ENCODE measurements at places on chromosomes 11 and 22.

DNA sequence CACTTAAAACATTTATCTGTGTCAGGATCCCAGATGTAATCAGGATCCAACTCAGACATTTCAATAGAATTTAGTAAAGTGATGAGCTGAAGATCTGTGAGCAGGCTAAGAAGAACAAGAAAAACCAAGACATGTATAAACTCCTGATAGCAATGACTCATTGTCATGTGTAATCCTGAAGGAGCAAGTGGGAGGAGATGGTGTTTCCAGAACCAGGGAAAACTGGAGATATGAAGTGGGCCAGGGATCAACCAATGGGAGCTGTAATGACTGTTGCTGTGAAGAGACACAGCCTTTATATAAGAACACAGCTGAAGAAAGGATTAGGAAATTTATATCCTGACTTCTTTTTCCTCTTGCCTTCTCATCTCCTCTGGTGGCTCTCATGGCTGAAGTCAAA lies 682.5 kb upstream of the ARHGAP42 start:
- DNase-seq, result no peak

DNA sequence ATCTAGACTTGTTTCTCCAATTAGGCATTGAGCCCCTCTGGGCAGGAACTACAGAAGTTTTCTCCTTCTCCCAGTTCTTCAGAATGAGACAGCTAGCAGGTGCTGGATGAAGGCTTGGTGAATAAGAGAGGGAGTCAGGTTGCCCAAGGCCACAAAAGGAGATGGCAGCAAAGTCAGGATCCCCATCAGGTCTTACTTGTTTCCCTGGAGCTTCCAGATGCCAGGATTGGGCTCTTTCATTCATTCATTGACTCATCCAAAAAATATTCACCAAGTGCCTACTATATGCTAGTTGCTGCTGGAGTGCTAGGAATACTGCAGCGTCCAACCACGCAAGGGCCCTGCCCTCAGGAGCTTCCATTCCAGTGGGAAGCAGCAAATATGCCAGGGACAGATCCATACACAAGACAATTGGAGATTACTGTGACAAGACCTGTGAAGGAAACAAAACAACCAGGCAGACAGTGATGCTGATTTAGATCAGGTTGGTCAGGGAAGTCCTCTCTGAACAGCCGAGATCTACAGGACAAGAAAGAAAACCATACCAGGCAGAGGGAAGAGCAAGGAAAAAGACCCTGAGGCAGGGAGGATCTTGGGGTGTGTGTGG lies 24.6 kb upstream of the LMO1 start:
- DNase-seq, result no peak

DNA sequence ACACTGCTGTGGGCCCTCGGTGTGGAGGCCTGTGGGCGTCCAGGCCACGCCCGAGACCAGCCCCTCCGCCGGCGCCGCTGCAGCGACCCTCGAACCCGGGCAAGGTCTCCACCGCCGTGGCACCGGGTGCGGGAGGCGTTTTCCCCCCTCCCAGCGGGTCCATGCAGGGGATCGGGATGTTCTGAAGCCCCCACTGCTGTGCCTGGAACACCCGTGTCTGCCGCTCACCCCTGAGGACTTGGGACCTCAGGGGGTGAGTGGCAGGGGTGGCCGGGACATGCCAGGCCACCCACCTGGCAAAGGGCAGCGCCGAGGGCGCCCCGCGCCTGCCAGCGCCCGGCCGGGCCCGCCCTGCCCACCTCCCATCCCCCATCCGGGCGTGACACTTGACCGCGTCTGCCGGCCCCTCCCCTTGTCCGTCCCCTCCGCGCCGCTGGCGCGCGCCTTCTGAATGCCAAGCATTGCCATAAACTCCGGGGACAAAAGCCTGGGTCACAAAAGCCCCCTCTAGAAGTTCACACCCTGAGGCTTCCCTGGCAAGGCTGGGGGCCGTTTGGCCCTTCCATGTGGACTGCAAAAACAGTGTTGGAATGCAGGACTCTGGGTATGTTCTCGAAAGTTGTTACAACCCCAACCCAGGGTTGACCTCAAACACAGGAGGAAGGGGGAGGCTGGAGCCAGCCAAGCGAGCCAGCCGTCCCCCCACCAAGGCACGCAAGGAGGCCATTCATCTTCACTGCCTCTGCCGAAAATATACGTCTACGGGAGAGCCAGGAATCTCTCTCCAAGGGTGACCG lies 819 bp upstream of the KCNQ1OT1 start:
- peak; percentile 51 for DNase-seq

DNA sequence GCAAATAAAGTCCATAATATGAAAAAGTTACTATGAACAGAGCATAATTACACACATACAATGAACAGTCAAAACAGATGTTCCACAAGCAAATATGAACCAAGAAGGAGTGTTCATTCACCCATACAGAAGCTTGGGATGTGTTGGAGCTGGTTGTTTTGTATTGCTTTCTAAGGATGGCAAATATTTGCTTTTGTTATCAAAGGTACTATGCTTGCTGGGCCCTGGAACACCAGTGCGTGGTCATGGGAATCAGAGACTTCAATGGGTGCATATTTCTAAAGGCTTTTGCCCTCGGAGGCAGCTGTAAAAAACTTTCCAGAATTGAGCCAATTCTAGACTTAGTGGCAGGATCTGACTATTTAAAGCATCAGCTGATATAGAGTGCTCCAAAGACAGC lies 85.1 kb downstream of the BARX2 start:
- DNase-seq, result no peak

DNA sequence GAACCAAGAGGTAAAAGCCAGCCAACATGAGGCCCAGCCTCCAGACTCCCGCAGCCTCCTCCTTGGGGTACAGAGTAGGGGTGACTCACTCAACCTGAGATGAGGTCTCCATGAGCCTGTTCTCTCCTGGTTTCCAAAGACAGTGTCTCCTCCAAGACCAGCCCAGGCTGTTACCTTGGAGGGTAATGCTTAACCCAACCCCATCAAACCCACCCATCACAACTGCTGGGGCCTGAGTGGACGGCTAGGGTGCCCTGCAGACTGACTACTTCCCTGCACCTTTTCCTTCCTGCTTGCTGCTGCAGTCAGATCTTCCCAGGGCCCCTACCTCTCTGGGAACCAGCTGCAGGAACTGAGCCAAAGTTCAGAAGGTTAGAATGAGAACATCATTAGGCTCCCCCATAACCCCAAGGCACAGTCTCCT lies 5.1 kb upstream of the NOL12 start:
- no peak for DNase-seq

- no peak for DNase-seq
Measured at GRCh38 chr22:38230108-38230825, 28.5 kb downstream of the MAFF start.

GRCh38 chr11:119509969-119510401 lies 87.0 kb upstream of the THY1 start:
- DNase-seq, result no peak

- no peak for DNase-seq
Measured at GRCh38 chr11:134913391-134913790, 501.3 kb upstream of the B3GAT1 start.

DNA sequence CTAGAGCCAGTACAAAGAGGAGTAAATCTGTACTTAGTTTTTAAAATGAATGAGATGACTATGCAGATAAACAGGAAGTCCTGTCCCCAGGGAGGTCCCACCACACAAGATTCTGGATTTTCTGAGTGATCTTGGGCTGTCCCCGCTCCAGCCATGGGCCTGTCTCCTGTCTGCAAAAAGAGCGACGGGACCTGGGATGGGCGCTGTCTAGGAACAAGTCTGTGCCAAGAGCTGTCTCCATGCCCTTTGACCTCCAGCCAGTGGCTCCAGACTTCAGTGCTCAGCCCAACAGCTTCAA lies 6.0 kb downstream of the CSNK1E start:
- DNase-seq, result no peak

DNA sequence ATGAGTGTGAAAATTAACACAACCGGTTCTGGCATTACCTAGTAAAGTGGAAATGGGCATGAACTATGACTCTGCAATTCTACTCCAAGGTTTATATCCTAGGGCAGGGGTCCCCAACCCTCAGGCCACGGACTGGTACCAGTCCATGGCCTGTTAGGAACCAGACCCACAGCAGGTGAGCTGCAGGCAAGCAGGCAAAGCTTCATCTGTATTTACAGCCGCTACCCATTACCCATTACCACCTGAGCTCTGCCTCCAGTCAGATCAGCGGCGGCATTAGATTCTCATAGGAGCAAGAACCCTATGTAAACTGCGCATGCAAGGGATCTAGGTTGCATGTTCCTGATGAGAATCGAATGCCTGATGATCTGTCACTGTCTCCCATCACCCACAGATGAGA lies 49.8 kb downstream of the MORC2 start:
- no peak for DNase-seq

DNA sequence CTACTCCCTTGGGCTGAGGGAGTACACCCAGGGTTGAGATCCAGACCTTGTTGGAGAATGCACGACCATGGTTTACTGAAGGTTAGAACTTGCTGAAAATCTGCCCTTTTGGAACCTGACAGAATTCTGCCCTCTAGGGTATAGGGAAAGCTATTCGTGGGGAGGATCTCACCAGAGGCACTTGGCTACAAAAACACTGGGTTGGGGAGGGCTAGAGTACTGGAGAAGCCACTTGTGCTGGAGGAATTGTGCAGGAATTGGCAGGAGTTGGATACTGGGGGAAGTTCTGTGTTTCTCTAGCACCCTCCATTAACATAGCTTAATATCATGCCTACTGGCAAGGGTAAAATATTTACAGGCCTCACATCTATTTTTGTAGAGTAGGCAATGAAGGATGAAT lies 55.8 kb downstream of the PPME1 start:
- DNase-seq, result no peak

GRCh38 chr11:35144806-35145205 lies 5.8 kb downstream of the CD44 start:
- no peak for DNase-seq

DNA sequence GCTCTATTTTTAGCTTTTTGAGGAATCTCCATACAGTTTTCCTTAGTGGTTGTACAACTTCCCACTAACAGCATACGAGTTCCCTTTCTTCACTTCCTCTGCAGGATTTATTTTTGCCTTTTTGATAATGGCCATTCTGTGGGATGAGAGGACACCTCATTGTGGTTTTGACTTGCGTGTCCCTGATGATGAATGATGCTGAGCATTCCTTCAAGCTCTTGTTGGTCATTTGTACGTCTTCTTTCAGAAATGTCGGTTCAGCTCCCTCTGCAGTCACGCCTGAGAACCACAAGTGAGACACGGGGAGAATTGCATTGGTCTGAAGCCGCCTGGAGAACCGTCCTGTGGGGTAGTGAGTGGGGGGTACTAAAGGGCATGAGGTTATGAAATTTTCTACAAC lies 2.0 kb upstream of the KRTAP5-10 start:
- peak; percentile 35 for DNase-seq

GRCh38 chr22:27685515-27685914 lies 116.0 kb downstream of the MN1 start:
- DNase-seq, result no peak
